ENCODE measurements at places on chromosomes 1 and 21.

- no peaks in the 10 kb centered on the region for H3K4me1 ChIP-seq
- H3K4me3 ChIP-seq = no peak overlapping the region
- peaks cover 69% of the 10 kb centered on the region for H3K36me3 ChIP-seq
- H3K27ac ChIP-seq = no peak overlapping the region
- H3K27me3 ChIP-seq = no peaks in the 10 kb centered on the region
- DNase-seq = no peak
These were observed 6.1 kb upstream of the LHX8 start for GRCh38 chr1:75127916-75128717.

DNA sequence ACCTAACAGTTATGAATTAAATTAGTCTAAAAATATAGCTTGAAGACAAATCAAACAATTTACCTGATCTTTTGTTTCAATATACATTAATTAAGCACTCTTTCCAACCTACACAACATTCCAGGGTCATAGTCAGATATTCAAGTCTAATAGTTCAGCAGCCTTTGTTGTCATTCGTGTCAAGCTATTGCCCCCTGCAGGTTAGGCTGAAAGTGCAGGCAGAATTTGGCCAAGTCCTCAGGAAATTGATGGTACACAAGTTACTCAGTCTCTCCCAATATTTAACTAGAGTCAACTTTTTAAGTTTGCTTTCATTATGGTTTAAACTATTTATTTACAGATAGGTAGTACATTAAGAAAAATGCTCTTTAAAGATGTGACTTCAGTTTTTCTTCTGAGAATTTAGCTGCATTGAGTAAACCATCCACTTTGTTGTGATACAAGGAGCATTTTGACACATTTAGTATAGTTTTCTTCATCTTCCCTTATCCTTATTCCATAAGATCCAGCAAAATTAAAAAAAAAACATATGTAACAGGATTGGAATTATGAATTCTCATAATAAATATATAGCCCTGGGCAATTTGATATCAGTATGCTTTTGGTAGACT lies 130.3 kb upstream of the DPYD start:
- DNase-seq = peak; percentile 52
- H3K4me1 ChIP-seq = peaks cover 23% of the 10 kb centered on the region
- H3K36me3 ChIP-seq = no peaks in the 10 kb centered on the region
- no peaks in the 10 kb centered on the region for H3K27me3 ChIP-seq
- H3K4me3 ChIP-seq = no peak overlapping the region
- no peak overlapping the region for H3K27ac ChIP-seq

DNA sequence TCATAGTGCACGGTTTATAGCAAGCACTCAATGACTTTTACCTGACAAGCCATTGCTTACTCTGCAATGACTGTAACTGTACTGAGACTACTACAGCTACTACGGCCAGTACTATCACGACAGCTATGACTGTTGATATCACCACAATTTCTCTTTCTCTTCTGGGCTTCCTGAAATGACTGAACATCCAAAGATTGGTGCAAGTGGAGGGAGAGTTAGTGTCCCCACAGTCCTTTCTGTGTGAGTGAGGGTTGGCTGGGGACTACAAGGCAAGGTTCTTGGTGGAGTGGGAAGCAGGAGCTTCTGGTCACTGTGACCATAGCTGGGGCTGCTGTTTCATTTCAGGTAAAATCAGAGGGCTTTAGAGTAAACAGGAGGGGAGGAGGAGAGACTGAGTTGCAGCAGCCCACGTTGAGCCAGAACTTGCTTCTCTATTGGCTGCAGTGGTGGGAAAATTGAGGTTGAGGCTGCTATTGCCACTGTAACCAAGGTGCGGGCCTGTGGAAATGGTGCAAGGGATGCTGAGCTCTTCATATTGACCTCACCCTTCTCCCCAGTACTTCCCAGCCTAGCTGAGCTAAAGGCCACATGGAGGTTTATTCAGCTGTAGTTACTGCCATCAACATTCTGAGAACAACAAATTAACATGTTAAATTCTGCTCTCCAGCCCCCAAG lies 14.1 kb upstream of the IL10 start:
- no peak for DNase-seq
- H3K27me3 ChIP-seq = no peaks in the 10 kb centered on the region
- H3K36me3 ChIP-seq = no peaks in the 10 kb centered on the region
- H3K27ac ChIP-seq = no peak overlapping the region
- peaks cover 2% of the 10 kb centered on the region for H3K4me1 ChIP-seq

DNA sequence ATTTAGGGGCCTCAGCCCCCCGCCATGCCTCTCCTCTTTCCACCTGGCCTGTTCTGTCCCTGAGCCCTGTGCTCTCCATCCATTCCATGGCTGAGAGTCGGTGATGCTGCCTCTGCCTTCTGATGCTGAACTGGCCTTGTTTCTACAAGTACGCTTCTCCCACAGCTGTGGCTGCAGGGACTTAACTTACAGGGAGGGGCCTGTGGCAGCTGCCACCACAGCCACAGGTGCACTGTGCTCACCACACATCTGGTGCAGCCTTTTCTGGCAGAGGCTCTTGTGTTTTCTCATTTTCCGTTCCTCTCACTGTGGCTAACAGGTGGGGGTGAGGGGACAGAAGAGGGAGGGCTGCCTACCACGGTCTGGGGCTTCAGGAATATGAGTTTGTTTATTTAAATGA lies 4.2 kb downstream of the FMO1 start:
- no peak overlapping the region for H3K27ac ChIP-seq
- no peaks in the 10 kb centered on the region for H3K4me1 ChIP-seq
- no peaks in the 10 kb centered on the region for H3K36me3 ChIP-seq
- DNase-seq = no peak
- no peak overlapping the region for H3K4me3 ChIP-seq
- H3K27me3 ChIP-seq = peaks cover 20% of the 10 kb centered on the region

Measured in SJSA1 (cell line).